ENCODE measurements at places on chromosomes 1 and 21.

- peak; percentile 93 for DNase-seq
Observed at GRCh38 chr1:160070243-160071163, 543 bp upstream of the KCNJ10 start.

DNA sequence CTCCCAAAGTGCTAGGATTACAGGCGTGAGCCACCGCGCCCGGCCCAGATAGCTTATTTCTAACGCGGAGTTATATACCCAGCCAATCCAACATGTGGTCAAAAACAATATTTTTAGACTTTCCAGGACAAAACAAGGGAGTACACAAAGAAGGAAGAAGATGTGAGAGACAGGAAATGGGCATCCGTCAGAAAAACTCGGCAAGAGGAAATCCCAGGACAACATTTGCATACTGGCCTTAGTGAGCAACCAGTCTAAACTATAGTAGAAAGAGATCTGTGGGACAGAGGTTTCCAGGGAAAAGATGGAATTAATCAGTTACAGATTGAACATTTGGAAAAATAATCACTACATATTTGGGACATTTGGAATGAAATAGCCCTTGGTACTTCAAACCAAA lies 11.4 kb downstream of the ARMH1 start:
- no peak for DNase-seq

DNA sequence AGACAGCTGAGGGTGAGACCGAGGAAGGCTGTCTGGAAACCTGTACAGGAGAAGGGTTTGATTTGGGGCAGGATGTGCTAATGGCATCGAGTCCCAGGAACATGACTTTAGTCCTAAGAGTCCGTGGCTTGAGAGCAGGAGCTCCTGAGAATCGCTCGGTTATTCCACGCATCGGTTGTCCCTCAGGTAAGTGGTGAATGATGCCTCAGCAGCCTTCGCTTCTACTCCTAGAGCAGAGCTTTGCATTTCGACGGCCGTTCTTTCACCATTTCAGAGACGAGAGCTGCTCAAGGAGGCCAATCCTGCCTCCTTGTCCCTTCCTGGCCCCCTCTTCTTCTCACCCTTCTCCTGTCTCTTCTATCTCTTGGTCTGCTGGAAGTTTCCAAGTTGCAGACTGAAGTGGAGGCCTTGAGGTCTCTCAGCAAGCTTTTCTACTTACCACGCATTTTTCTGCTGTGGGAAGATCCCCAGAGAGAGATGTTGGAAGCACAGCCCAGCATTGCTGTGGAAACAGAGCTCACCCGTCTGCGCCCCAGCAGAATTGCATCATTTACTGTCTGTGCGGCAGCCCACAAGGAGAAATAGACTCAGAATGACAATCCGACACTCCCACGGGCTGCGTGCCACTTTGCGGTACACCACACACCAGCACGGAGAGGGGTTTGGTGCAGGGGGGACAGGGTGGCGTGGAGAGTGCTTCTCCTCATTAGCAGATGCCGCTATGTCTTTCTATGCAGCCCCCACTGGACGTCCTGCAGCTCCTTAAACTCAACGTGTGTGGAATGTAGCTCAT lies 270.7 kb upstream of the C1orf174 start:
- no peak for DNase-seq

- DNase-seq = no peak
Observed at GRCh38 chr1:53550201-53550741, 91.1 kb downstream of the DMRTB1 start.

GRCh38 chr1:32465578-32465933 lies 684 bp downstream of the ZBTB8B start:
- DNase-seq = no peak

GRCh38 chr21:46226146-46226545 lies 2.4 kb downstream of the LSS start:
- DNase-seq = no peak

GRCh38 chr1:201481761-201482493 lies 12.9 kb upstream of the PHLDA3 start:
- DNase-seq = peak; percentile 65

GRCh38 chr1:53594391-53595180 lies 135.4 kb downstream of the DMRTB1 start:
- DNase-seq = no peak

- DNase-seq = no peak
Observed at GRCh38 chr1:115217150-115218033, 120.7 kb downstream of the NGF start.

GRCh38 chr21:39096754-39097153 lies 86.5 kb downstream of the PSMG1 start:
- DNase-seq = no peak

DNA sequence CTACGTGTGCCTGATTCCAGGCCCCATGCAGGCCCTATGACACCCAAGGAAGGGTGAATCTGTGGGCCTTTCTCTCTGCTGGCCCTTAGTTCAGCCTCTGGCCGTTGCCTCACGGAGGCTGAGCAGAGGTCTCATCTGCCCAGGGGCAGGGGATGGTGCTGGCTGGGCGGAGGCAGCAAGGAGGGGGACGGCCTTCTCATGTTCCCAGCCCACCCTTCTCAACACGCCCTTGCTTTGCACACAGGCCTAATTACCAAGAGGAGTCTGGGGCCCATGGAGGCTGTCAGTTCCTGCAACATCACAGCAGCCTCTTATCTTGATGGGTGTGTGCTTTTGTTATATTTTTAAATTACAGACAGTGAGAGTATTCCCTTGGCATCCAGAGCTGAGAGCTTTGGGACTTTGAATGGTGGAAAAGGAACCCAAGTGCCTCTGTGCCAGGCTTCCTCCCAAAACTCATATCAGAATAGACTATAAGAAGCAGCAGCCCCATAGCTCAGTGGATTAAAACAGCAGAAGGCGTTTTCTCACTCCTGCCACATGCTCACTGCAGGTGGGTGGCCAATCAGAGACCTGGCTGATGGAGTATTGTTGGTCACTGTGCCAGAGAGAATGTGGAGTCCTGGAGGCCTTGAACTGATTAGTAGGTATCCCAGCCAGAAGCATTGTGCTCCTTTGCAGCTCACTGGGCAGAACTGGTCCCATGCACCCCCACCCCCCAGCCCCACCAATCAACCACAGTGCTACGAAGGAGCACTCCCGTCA lies 164.9 kb downstream of the CAMTA1 start:
- no peak for DNase-seq

DNA sequence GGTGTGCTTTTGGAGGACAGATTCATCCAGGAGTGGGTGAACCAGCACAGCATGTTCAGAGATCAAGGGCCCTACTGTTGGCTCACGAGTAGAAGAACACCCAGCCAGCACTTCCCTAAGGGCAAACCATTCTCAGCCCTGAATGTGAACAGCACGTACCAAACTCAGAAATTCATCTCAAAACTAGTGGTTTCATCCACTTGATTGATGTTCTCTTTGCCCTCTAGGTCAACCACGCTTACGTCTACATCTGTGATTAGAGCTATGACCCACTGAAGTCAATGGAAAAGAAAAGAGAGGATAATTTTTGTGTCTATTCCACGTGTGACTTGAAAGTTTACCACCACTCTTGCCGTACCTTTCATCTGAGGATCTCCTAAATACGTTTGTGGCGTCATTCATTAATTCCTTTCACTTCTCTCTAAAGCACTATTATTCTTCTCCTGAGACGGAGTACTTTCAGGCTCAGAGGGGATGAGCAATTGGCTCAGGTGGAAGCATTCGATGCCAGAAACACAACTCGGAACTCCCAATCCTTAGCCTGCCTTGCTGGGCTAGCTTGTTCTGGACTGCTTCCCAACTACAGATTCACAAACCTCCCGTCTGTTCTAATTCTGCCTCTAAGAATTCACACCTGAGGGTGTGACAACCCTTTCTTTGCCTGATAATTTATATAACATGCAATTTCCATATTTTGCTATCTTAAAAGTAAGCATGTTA lies 57.3 kb upstream of the HIVEP3 start:
- no peak for DNase-seq

DNA sequence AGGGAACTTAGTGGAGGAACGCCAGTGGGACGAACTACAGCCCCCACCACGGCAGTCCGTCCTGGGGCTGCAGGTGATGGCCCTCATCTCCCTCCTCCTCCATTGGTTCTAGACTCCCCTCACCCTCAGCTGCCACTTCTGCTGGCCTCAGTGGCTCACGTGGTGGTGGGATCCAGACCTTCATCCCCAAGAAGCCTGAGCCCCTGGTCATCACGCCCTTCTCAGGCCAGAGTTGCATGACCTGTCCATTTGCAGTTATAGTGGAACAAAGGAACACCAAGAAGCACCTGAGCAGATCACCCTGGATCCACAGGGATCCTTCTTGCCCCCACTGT lies 13.0 kb upstream of the FAM110D start:
- DNase-seq = no peak

GRCh38 chr21:41610042-41610839 lies 102.3 kb upstream of the TMPRSS2 start:
- peak; percentile 43 for DNase-seq

DNA sequence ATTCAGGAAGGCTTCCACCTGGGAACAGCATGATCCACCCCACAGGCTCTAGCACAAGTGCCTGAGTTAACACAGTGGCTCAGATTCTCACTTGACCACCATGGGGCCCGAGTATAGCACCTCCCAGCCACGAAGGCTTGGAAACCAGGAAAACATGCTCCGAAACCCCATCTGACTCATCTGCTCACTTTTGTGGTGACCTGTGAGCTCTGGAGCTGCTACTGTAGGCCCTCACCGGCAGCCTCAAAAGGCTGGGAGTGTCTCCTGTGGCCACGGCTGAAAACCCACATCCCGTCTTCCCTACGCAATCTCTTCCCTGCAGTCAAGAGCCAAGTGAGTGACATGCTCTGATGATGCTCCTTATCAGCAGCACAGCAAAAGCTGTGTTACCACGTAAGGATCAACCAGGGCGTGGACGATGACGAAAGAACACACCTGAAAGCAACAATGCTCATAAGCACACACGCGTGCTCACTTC lies 81.4 kb downstream of the TGFBR3 start:
- peak; percentile 75 for DNase-seq

- DNase-seq = no peak
Observed at GRCh38 chr21:29454179-29454578, 155.5 kb downstream of the BACH1 start.

DNA sequence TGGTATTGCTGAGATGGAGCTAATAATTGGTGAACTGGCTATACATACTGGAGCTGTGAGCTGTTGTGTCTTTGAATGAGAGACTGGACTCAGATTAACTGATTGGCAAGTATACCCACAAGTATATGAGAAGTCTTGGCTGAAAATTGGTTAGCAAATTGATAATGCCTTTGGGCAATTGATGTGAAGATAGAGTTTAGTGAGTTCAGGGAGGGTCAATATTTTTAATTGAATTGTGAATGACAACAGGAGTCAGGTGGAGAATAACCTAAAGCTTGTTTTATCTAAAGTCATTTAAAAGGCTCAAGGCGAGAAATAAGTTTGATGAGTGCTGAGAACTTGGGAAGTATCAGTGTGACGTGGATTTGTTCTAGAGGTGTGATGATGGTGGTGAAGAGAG lies 27.5 kb downstream of the NCAM2 start:
- no peak for DNase-seq

DNA sequence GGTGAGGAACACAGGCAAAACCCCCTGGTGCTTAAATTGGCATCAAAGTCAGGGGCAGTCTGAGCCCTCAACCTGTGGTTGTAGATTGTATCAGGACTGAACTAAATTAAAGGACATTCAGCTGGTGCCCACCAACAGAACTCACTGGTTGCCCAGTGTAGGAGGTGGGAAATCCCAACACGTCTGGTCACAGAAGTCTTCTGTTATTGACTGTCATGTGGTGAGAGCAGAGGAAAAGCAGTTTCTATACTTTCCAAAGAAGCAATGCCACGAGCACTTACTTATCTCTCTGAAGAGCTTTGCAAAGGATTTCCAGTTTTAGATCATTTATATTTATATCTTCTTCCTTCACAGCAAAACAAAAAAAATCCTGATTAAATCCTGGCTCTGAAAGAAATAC lies 15.0 kb upstream of the ACTA1 start:
- no peak for DNase-seq

DNA sequence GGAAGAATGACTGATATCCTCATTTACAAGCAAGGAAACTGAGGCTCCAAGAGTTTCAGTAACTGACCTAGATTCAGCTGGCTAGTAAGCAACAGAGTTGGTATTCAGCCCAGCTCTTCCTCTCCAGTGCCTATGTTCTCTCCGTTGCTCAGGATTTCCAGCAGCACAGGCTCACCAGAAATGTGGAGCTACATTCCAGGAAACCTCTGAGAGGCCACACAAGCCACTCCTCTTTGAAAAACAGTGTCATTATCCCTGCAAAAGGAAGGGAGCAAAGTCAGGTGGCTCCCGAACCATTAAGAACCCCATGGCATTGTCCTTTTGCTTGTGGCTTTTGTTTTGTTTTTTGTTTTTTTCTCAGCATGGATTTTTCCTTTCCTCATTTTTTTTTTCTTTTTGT lies 40.6 kb upstream of the DUSP10 start:
- no peak for DNase-seq

DNA sequence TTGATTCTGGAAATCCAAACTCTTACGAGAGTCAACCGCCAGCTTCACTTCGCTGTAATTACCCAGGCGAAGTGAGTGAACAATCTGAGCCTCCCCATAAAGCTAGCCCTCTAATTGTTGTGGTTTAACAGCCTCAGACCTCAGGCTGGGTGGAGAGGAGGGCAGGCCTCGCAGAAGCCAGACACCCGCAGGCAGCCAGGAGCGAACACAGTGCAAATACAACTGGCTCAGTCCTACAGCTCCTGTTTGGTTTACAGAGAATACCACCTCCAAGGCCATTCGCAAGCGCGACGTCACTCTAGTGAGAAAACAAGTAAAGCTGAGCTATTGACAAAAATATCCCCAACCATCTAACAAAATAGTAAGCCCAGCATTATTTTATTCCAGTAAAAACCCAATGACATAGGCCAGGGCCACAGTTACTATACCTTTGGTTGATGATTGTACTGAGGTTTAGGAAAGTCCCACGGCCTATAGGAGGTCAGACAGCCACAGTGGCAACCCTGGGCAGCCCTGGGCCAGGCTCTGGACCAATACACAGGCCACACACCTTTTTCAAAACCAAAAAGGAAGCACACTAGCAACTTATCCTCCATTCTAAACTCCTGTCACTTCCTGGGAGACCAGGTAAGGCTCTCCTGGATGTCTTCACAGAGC lies 163.3 kb downstream of the ETS2 start:
- DNase-seq = no peak

GRCh38 chr21:46545363-46545762 lies 59.5 kb downstream of the S100B start:
- DNase-seq = no peak

GRCh38 chr21:16239659-16240265 lies 510.0 kb downstream of the USP25 start:
- no peak for DNase-seq

DNA sequence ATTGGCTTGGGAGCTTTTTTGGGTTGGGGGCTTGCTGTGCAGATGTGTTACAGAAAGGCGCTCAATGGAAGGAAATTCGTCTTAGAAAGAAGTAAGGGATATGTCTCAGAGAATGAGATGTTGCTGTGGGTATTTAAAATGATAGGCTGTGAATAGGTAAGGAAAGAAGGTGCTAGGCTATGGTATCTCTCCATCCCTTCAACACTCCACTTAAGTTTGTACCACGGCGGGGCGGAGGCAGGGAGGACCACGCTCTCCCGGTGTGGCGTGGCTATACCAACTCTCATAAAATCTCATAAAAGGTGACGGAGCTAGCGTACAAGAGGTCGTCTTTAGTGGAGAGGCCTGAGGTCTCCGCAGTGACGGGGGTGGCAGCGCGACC lies 305 bp upstream of the RPS6KC1 start:
- no peak for DNase-seq

Data from DND-41 (cell line).